ENCODE measurements at places on chromosomes 2 and 18. TPM values are rescaled to one million over a fixed set of nuclear protein-coding genes. Genes with fewer than 3 reads are reported as not detected.

The PCARE gene
- not detected for total RNA-seq

The RAB6C gene
- not detected for total RNA-seq

The IL36A gene
- total RNA-seq = not detected

The ORC2 gene
- 36.8 TPM for total RNA-seq

The OTX1 gene
- total RNA-seq = not detected

The TSGA10 gene
- 20.4 TPM for total RNA-seq

The PXDN gene
- 1.1 TPM for total RNA-seq

The GAREM2 gene
- 3.1 TPM for total RNA-seq

The RBBP8 gene
- total RNA-seq = 29.3 TPM

The FBLN7 gene
- 0.71 TPM for total RNA-seq

The PPP1R1C gene
- total RNA-seq = not detected

The DDX18 gene
- total RNA-seq = 98.9 TPM

The SLC9A2 gene
- not detected for total RNA-seq
